Activated naive CD4-positive, alpha-beta T cell treated with anti-CD3 and anti-CD28 coated beads, Interleukin-2, amount 50 U/mL, for 72 hours (primary cell): ENCODE measurements at places on chromosomes 4 and X. TPM values are rescaled to one million over a fixed set of nuclear protein-coding genes. Genes with fewer than 3 reads are reported as not detected.

The RPS6KA6 gene
- total RNA-seq, result 0.07 TPM

The P2RY8 gene
- 18.9 TPM for total RNA-seq

The DNAJB14 gene
- 41.1 TPM for total RNA-seq

The RNF128 gene
- total RNA-seq, result not detected

The PPEF2 gene
- not detected for total RNA-seq

The TGIF2LX gene
- not detected for total RNA-seq

The CCNA2 gene
- 125 TPM for total RNA-seq

The ZFYVE28 gene
- 9.9 TPM for total RNA-seq

The NR3C2 gene
- 7.1 TPM for total RNA-seq

The MFAP3L gene
- 0.86 TPM for total RNA-seq

The AFM gene
- total RNA-seq, result not detected

The RAB9B gene
- total RNA-seq, result 0.41 TPM

The CITED1 gene
- total RNA-seq, result 0.43 TPM

The RPA4 gene
- total RNA-seq, result 0.39 TPM

The SMR3B gene
- total RNA-seq, result not detected

The AREG gene
- total RNA-seq, result 0.49 TPM

The CENPVL1 gene
- not detected for total RNA-seq

The FNIP2 gene
- 15.5 TPM for total RNA-seq

The ARHGAP4 gene
- 90.0 TPM for total RNA-seq

The COMMD8 gene
- total RNA-seq, result 18.5 TPM

The KLB gene
- total RNA-seq, result not detected

The SYNPO2 gene
- total RNA-seq, result 0.18 TPM

The TMPRSS11B gene
- not detected for total RNA-seq

The XG gene
- total RNA-seq, result not detected

The HELT gene
- not detected for total RNA-seq

The MAGED4 gene
- total RNA-seq, result not detected

The EIF1AX gene
- 84.1 TPM for total RNA-seq

The DDX53 gene
- total RNA-seq, result not detected

The BLTP1 gene
- 43.6 TPM for total RNA-seq

The PALLD gene
- total RNA-seq, result 30.1 TPM

The CLDN22 gene
- total RNA-seq, result not detected

The CT45A1 gene
- total RNA-seq, result not detected

The FGFBP1 gene
- not detected for total RNA-seq

The PCDH7 gene
- not detected for total RNA-seq

The MMRN1 gene
- total RNA-seq, result 0.11 TPM

The HSFX1 gene
- 0.11 TPM for total RNA-seq

The NXF2B gene
- not detected for total RNA-seq

The AFAP1 gene
- total RNA-seq, result 10.2 TPM

The GATA1 gene
- 0.25 TPM for total RNA-seq

The STATH gene
- not detected for total RNA-seq

The SSX7 gene
- total RNA-seq, result not detected

The SLC10A4 gene
- not detected for total RNA-seq

The TCEAL9 gene
- 0.80 TPM for total RNA-seq

The ALAS2 gene
- total RNA-seq, result not detected

The TCEAL6 gene
- not detected for total RNA-seq

The ZDHHC15 gene
- not detected for total RNA-seq

The SAGE1 gene
- total RNA-seq, result not detected
